ENCODE measurements at places on chromosomes 11 and 22.

DNA sequence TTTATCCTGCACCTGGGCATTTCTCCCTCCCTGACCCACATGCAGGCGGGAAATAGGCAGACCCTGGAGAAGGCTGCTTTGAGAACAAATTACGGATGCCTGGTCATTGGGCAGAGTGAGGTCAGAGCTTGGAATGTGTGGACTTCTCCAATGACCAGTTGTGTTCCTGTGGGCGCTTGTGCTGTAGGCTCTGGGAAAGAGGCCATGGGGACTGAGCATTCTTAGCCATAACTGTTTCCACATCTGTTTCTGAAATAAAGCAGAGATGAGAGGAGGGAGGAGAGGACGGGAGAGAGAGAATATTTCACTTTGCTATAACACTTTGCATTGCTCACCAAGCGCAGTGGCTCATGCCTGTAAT lies 11.2 kb upstream of the TMEM184B start:
- DNase-seq = no peak

GRCh38 chr22:42342426-42343120 lies 72.1 kb upstream of the TCF20 start:
- DNase-seq = no peak

GRCh38 chr22:44523981-44524759 lies 26.1 kb upstream of the RTL6 start:
- no peak for DNase-seq

GRCh38 chr11:35937700-35938099 lies 6.2 kb upstream of the LDLRAD3 start:
- no peak for DNase-seq

- DNase-seq = no peak
Measured at GRCh38 chr11:78710417-78710816, 135.8 kb upstream of the NARS2 start.
